ENCODE measurements at places on chromosomes 13 and 19. TPM values are rescaled to one million over a fixed set of nuclear protein-coding genes. Genes with fewer than 3 reads are reported as not detected.

DNA sequence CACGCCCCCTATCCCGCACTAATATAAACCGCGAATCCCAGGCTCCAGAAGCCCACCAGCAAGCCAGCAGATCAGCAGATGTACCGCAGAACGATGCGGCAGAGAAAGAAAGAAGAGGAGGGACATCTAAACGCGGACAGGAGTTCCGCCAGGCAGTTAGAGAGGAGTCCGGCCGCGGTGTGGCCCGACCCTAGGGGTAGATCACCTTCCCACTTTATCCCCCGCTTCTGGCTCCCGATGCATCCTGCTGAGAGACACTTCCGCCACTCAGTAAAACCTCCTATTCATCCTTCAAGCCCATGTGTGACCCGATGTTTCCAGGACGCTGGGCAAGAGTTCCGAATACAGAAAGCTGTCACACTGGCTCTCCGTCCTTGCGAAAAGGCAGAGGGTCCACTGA lies 1046.8 kb downstream of the SLITRK5 start:
- DNase-seq, result no peak
- no peak overlapping the region for H3K27ac ChIP-seq
- no peaks in the 10 kb centered on the region for H3K36me3 ChIP-seq
- no peak overlapping the region for H3K4me3 ChIP-seq
- H3K27me3 ChIP-seq, result no peaks in the 10 kb centered on the region

EDDM13 gene
- total RNA-seq, result not detected

DNA sequence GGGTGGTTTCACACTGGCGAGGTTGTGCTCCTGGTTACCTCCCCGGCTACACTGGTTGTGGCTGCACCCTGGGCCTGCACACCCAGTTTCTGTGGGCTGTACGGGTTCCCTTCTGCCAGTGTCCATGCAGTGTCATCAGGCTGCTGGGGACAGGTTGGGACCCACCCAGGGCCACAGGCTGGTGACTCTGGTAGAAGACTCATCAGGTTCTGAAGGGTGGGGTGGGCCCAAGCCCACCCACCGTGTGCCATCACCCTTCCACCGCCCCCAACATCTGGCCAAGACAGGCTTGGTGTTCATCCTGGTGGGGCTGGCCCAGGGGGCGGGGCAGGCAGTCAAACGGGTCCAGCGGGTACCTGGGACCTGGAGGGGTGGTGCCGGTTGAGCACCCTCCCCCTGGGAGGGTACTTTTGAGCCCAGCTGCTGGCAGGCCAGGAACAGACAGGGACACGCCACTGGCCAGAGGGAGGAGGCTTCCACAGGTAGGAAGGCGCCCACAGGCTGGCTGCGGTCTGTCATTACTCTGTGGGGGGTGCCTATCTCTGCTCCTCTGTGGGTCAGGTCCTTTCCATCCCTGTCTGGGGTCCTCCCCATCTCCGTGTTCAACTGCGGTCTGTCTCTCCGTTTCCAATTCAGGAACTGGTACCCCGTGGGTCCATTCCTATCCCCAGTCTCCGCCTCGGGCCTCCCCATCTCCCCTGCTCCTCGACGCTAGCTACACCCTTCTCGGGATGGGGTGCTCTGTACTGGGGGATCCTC lies at the start of gene RNF225:
Gene RNF225 (plus strand): TSS at position 437 of the 759 bp plus-strand sequence. CDS start 434 bp downstream, outside the sequence.
- H3K36me3 ChIP-seq, result peaks cover 47% of the 10 kb centered on the region
- peaks cover 55% of the 10 kb centered on the region for H3K4me1 ChIP-seq
- H3K4me3 ChIP-seq, result no peak within 1 kb of the TSS
- DNase-seq, result no peak

DNA sequence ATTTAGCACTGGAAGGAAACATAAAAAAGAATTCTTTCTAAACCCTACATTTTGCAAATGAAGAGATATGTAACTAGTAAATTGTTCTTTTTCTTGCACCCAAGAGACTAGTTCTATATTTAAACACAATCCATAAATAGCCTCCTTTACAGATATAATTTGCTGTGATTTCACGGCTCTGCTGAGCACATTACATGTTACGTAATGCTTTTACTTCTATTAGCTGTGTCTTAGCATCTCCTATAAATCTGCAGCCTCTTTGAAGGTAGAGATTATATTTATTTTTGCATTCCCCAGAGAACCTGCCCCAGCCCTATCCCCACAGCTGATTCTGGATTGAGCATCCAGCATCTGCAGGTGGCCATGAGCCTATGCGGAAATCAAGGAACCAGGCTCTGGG lies 32.2 kb downstream of the LACC1 start:
- no peaks in the 10 kb centered on the region for H3K27me3 ChIP-seq
- no peak overlapping the region for H3K27ac ChIP-seq
- H3K36me3 ChIP-seq, result no peaks in the 10 kb centered on the region
- no peak overlapping the region for H3K4me3 ChIP-seq

- no peak overlapping the region for H3K4me3 ChIP-seq
- DNase-seq, result no peak
- no peak overlapping the region for H3K27ac ChIP-seq
- H3K36me3 ChIP-seq, result no peaks in the 10 kb centered on the region
- no peaks in the 10 kb centered on the region for H3K27me3 ChIP-seq
Measured at GRCh38 chr19:28387507-28387906, 825.4 kb downstream of the UQCRFS1 start.

DNA sequence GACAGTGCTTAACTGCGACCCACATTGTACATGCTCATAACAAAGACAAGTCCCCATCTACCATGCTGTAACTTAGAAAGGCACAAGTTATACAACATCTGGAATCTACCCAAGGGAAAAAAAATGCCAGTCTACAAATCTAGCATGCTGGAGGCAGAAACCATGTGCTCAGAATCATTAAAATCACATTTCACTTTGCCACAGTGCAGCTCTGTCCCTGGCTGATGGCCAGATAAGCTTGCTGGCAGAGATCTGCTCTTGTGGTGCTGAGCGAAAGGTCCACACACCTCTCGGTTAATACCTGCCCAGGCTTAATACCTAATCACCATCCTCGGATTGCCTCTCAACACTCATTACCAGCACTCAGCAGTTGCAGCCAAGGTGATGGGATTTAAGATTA lies 74.1 kb upstream of the UQCRFS1 start:
- H3K4me1 ChIP-seq, result no peaks in the 10 kb centered on the region
- peaks cover 12% of the 10 kb centered on the region for H3K27me3 ChIP-seq
- H3K27ac ChIP-seq, result no peak overlapping the region

DNA sequence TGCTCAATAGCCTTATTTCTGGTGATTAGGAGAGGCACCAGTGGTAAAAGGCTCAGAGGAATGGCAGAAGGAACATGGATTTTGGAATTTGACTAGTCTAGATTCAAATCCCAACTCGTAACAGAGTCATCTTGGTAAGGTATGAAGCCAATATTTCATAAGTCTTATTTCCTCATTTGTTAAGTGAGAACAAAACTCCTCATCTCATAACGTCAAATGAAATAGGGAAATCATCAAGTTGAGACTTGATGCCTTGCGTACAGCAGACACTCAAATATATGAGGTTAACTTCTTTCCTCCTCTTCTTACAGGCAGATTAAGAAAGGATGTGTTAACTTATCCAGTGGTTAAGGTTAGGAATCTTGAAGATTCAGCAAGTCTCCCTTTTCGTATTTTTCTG lies 189.2 kb downstream of the DLEU7 start:
- no peaks in the 10 kb centered on the region for H3K36me3 ChIP-seq
- H3K4me1 ChIP-seq, result no peaks in the 10 kb centered on the region
- no peak overlapping the region for H3K27ac ChIP-seq
- no peak overlapping the region for H3K4me3 ChIP-seq
- no peaks in the 10 kb centered on the region for H3K27me3 ChIP-seq
- DNase-seq, result no peak

DNA sequence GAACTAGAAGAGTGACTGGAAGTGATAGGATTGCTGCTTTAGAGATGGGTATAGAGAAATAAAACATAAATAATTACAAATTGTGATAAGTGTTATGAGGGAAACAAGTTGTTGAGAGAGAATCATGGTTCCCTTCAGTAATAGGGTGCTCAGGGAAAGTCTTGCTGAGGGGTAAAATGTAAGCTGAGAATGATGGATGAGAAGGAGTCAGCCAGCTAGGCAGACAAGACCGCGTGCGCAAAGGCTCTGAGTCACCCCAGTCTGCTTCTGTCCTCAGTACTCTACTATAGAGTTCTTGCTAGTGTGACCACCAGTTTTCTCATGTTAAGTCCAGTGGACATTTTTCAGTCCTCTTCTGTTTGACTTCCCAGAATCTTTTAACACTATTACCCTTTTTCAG lies 39.5 kb downstream of the PCCA start:
- H3K36me3 ChIP-seq, result no peaks in the 10 kb centered on the region
- DNase-seq, result no peak
- no peaks in the 10 kb centered on the region for H3K27me3 ChIP-seq

GRCh38 chr13:54975676-54976075 lies 1947.1 kb downstream of the OLFM4 start:
- no peak for DNase-seq
- H3K36me3 ChIP-seq, result no peaks in the 10 kb centered on the region
- H3K27me3 ChIP-seq, result no peaks in the 10 kb centered on the region

DNA sequence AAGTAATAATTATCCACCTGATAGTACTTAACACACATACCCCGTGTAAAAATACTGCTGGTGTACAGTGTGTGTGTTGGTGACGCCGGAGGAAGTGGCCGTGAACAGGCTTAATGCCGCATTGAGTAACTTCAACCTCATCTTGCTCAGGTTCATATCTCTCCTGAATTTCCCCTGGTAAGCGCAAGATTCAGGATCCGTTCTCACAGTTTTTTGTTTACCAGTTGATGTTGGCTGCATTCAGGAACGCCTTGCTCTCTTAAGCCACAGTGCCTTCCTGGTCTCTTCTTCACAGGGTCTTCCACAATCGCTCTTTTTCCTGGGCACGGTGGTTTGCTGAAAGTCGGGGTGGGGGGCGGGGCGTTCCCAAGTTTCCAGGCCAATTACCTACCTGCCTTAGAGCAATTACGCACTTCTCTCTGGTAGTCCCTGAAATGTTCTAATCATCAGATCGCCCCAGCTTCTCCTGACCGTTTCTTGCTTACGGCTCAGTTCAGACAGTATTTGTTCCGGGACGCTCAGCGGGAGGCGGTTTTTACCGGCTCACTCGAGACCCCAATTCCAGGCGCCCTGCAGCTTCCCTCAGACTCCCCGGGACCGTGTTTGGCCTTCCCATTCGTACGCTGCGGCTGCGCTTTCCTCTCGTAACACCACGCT lies 706 bp upstream of the DNAJC3 start:
- H3K4me1 ChIP-seq, result peaks cover 16% of the 10 kb centered on the region
- no peaks in the 10 kb centered on the region for H3K36me3 ChIP-seq
- DNase-seq, result peak; percentile 22
- peak overlapping the region; percentile 84 for H3K4me3 ChIP-seq

DNA sequence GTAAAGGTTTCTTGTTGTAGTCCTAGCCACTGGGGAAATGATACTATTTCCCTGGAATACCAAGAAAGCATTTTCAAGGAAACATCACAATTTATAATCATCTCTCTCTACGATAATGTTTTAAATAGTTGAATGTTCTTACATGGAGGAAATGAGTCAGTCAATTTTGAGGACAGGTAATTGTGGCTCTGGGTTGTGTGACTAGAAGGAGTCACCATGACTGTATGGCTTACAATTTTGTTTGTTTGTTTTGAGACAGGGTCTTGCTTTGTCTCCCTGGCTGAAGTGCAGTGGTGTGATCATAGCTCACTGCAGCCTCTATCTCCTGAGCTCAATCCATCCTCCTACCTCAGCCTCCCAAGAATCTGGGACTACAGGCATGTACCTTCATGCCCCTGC lies 47.4 kb downstream of the COG3 start:
- no peak overlapping the region for H3K4me3 ChIP-seq
- H3K36me3 ChIP-seq, result peaks cover 20% of the 10 kb centered on the region
- H3K27me3 ChIP-seq, result no peaks in the 10 kb centered on the region
- H3K4me1 ChIP-seq, result no peaks in the 10 kb centered on the region

- H3K36me3 ChIP-seq, result no peaks in the 10 kb centered on the region
- no peak overlapping the region for H3K27ac ChIP-seq
- H3K4me1 ChIP-seq, result no peaks in the 10 kb centered on the region
- H3K27me3 ChIP-seq, result peaks cover 25% of the 10 kb centered on the region
Measured at GRCh38 chr19:7733376-7733775, 1.5 kb upstream of the CLEC4G start.

ZFP30 gene
- total RNA-seq, result 4.7 TPM

MBNL2 gene
- 73.9 TPM for total RNA-seq

DNA sequence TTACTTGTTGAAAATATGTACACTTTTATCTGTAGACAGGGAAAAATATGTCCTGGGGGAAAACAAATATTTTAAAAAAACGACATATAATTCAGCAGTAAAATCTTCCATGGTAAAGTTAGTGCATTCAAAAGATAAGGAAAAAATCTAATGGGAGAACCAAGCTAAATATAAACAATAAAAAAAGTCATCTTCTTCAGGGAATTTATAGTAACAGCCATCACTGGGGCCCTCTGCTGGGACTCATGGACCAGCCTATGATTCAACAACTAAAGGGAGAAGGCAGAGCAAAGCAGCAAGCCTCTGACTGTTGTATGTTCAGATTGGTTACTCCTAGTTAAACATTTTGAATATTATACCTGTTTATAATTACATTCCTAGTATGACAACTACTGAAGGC lies 93.0 kb downstream of the ITGBL1 start:
- no peaks in the 10 kb centered on the region for H3K27me3 ChIP-seq
- DNase-seq, result no peak
- no peaks in the 10 kb centered on the region for H3K4me1 ChIP-seq

CRLF1 gene
- total RNA-seq, result 43.0 TPM

- peaks cover 31% of the 10 kb centered on the region for H3K27me3 ChIP-seq
- no peaks in the 10 kb centered on the region for H3K4me1 ChIP-seq
- no peak overlapping the region for H3K4me3 ChIP-seq
- H3K36me3 ChIP-seq, result no peaks in the 10 kb centered on the region
Measured at GRCh38 chr19:39558624-39559117, 18.7 kb upstream of the EID2 start.

DNA sequence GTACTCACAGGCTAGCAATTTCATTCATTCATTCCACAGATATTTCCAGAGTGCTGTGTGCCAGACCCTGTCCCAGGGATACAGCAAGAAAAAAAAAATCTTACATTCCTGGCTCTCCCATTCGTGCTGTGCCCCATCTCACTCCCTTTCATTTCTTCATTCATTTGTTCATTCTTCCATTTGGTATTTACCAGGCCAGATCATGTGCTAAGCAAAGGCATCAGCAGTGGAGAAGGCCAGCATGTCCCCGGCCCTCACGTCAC lies 2.3 kb downstream of the MAP3K10 start:
- H3K27ac ChIP-seq, result no peak overlapping the region
- H3K4me3 ChIP-seq, result no peak overlapping the region
- peaks cover 14% of the 10 kb centered on the region for H3K4me1 ChIP-seq
- DNase-seq, result no peak
- H3K36me3 ChIP-seq, result no peaks in the 10 kb centered on the region
- H3K27me3 ChIP-seq, result no peaks in the 10 kb centered on the region

VSTM2B gene
- total RNA-seq, result not detected

KLF16 gene
- total RNA-seq, result 64.3 TPM

SIGLEC12 gene
- not detected for total RNA-seq

DNA sequence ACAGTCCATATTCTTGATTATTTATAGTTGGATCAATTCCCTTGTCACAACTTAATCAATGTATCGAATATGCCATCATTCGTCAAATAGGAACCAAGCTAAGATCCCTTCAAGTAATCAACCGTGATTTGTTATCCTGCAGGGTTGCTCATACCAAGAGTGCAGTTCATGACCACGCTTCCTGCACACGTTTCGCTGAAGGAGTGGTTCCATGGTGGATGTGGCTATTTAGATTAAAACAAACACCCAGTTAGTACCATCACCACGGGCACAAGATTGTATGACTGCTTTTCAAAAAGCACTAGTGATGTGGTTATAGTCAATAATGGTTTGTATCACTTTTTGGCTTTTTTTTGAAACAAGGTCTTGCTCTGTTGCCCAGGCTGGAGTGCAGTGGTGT lies 41.1 kb upstream of the CCNE1 start:
- no peak overlapping the region for H3K27ac ChIP-seq
- H3K4me1 ChIP-seq, result peaks cover 8% of the 10 kb centered on the region
- DNase-seq, result no peak
- no peak overlapping the region for H3K4me3 ChIP-seq
- H3K27me3 ChIP-seq, result no peaks in the 10 kb centered on the region
